ENCODE measurements at places on chromosomes 2 and 18.

DNA sequence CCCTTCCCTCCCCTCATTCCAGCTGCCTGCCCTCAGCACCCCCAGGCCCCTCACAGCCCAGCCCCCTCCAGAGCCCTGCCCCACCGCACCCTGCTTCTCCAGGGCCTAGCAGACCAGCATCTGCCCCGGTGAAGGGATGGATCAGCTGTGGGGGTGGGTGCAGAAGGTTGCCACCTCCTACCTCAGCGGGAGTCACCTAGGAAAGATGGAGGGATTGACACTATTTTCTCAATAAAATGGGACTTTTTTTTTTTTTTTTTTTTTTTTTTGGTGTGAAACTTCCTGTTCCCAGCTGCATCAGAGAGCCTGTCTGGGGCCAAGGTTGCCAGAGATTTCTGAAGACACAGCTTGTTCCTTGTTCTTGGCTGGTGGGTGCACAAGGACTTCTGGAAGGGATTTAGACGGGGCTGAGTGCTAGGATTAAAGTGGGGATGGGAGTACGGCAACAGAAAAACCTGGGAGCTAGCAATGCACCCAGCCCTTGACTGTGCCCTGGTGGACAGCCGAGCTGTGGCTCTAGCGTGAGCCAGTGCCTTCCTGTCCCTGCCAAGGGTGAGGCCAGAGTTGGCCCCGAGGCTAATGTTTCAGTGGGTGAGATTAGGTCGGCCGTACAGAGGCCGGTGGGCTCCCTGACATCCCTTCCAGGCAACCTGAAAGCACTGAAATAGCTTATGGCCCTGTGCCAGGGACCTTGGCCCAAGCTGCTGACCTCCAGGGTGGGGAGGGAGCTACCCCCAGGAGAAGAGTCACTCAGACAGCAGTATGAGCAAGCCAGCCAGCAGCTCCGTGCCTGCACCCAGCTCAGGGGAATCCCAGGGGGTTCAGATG lies 4.6 kb downstream of the B3GNT7 start:
- no peak for DNase-seq

- DNase-seq, result peak; percentile 92
Measured at GRCh38 chr2:240433973-240434727, 1.3 kb upstream of the GPC1 start.

DNA sequence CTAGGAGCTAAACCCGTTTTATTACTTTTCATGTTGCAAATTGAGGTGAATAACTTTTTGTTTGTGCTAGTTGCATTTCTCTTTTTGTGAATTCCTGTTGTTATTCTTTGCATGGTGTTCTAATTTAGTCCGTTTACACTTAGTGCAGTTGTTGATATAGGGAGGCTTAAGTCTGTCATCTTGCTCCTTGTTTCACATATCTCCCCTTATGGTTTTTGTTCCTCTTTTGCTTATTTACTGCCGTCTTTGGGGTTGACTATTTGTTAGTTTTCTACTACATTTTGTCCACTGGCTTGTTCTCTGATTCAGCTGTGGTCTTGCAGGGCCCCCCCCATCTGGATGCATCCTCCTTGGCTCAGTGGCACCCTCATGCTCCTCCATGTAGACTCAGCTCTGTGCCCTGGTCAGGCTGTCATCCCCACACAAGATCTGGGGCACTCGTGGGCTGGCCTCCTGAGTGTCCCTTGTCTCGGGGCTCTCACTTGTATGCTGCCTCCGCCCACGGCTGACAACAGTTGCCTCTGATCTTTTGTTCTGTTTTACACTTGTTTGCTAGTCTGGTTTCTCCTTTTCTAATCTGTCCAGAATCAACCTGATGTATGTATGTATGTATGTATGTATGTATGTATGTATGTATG lies 42.9 kb upstream of the ASB1 start:
- no peak for DNase-seq

- DNase-seq, result no peak
Measured at GRCh38 chr2:176734868-176735267, 465.6 kb downstream of the MTX2 start.

DNA sequence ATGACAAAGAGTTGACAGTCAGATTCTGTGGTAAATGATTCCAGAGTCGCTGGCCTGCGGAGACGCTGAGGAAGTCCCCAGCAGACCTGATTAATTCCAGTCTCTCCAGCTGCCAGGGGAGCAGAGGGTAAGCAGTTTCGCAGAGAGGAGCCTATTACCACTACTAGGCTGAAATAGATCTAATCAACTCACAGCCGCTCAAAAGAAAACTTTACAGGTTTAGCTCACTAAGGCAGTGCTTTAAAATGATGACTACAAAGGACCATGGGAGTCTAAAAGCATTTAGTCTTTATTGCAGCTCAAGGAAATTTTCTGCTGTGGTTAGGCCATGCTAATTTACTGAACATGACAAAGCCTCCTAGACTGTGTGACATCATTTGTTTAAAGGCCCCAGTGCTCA lies 445.6 kb upstream of the POU3F3 start:
- no peak for DNase-seq

- DNase-seq, result no peak
Measured at GRCh38 chr2:215685238-215685990, 249.5 kb upstream of the FN1 start.

- DNase-seq, result peak; percentile 78
Measured at GRCh38 chr2:226800941-226801784, 1.5 kb upstream of the IRS1 start.

- peak; percentile 34 for DNase-seq
Measured at GRCh38 chr2:24874035-24874434, 46.0 kb downstream of the ADCY3 start.

DNA sequence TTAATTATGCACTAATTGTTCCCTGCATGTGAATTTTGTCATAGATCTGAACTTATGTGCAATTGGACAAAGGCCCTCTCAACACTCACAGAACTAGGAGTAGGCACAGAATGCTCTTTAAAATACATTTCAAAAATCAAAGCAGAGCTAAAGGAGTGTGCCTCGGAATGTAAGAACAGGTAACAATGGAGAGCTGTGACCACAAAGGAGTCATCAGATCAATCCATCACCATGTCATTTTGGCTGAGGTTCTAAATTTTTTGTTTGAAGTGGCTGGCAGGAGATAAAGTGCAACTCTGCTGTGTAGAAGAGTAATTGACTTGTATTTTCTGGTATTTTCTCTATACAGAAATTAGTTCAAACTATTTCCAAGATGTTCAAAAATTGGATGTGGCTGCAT lies 155.4 kb downstream of the NRP2 start:
- DNase-seq, result no peak

DNA sequence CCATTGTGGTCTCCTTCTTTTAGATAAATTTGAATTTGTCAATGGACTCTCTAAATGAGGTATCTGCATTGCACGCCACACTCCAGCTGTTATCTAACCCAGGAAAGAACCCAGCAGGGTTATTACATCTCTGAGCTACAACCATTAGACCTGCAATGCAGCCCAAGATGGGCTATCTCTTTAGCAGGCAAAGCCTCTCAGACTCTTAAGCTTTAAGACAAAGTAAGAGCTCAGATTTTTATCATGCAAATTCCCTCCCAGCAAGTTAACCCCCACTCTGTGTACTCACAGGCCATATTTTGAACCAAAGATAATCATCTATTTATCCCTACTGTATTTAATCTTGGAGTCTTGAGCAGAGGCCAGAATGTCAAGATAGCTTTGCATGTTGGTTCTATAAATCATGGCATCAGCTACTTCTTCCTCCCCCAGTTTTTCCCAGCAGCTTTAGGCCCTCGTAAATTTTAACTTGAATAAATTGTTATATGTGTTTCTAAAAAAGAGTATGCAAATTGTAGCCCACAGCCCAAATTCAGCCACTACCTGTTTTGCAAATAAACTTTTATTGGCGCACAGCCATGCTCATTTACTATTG lies 273.7 kb upstream of the PKDCC start:
- peak; percentile 12 for DNase-seq

DNA sequence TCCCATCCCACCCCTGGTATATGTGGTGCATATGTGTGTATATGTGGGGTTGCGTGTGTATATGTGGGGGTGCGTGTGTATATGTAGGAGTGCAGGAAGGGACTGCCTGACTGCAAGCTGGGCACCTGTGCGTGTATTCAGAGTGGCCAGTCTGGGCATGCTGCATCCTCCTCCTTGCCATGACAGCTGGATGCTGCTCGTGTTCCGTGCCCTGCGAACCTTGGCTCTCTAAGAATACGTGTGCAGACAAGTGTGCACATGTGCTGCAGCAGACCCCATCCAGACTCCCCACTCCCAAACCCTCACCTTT lies 222.1 kb downstream of the CELF4 start:
- DNase-seq, result no peak

DNA sequence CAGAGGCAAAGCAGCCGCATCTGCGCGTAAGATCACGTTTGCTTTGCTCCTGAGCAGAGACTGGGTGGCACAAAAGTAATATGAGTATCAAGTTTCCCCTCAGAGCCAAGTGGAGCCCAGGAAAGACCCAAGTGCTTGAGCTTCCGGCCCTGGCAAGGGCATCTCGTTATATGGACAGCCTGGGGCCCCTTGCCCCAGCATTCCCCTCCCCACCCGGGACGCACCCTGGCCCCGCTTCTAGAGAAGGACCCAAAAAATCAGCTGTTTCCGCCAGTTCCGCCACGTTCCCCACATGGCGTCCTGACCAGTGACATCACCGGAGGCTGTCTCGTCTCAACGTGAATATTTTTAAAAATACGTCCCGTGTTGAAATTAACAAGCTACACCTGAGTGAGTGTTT lies 135.1 kb downstream of the NFATC1 start:
- no peak for DNase-seq

DNA sequence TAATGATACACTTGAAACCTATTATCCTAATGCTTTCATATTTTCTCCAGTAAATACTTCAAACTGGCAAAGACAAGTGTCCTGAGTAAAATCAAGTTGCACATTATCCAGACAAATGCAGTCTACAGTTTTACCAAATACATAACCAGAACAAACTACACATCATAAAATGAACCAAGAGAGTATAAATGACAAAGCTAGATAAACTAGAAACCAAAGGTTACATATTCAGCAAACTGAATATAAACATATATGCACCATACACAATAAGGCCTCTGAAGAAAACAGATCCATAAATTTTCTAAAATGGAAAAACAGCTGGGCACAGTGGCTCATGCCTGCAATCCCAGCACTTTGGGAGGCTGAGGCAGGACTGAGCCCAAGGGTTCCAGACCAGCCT lies 47.0 kb downstream of the HYCC2 start:
- DNase-seq, result no peak

- DNase-seq, result no peak
Measured at GRCh38 chr2:109457366-109457765, 156.4 kb downstream of the SEPTIN10 start.

DNA sequence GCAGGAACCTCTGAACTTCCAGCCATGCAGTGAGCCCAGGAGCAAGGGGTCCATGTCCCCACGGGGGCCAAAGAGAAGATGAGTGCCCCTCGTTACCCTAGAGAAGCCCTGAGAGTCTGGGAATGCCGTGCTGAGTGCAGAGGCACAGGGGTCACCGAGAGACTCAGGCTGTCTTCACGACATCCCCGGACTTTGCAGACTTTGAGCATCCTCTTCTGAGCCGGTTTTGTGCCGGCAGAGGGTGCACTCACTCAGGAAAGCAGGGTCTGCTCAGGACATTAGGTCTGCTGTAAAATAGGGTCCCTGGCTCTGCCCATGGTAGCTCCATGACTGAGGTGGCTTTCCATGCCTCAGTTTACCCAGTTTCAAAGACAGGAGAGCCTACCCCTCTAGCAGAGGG lies 71.0 kb downstream of the GALNT14 start:
- no peak for DNase-seq

GRCh38 chr2:126936219-126936723 lies 37.6 kb downstream of the TEX51 start:
- DNase-seq, result no peak

DNA sequence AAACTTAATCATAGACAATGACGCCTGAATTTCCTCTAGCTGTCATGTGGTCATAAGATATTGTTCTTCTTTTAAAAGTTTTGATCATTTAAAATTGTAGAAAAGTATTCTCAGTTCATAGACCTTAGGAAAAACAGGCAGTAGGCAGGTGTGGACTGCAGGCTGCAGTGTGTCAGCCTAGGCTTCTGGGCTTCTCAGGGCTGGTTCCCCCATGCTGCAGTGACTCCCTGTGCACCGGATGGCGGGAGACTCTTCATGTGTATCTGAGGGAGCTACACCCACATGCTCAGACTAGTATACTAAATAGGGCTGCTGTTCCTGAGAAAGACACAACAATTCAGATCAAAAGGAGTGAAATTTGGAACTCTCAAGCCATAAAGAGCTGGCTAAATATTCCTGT lies 72.4 kb downstream of the PXDN start:
- DNase-seq, result no peak

- no peak for DNase-seq
Measured at GRCh38 chr2:147490401-147491261, 354.2 kb upstream of the ACVR2A start.

DNA sequence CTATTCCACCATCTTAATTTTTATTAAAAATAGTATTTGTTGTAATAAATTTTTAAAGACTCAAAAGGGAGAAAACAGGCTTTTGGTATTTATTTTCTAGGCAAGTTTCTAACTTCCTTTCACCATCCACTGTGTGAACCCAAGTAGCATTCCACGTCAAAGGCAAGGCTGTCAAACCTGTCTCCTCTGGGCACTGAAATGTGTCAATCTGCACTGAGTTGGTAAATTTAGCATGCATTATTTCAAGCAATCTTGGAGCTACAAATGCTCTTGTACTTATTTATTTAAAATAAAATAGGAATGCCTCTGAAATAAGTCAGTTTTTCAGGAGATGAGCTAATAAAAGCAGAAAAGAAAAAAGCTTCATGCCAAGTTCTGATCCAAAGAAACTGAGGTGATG lies 130.9 kb upstream of the CNTNAP5 start:
- DNase-seq, result no peak

DNA sequence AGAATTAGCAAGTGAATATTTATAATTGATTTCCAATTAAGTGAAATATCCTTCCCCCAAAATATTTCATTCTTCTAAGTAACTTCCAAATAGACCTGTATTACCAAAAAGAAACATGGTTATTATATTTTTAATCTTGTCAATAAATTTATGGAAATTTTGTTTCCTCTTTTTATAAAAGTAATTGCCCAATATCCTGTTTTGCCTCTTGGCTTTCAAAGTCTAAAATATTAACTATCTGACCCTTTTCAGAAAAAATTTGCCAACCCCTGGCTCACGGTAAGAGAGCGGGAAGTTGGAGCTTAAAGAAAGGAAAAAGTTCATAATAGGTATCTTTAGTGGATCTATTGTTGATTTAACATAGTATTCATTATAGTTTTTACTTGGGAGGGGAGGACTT lies 20.4 kb upstream of the SANBR start:
- no peak for DNase-seq

GRCh38 chr2:44751754-44752479 lies 189.6 kb upstream of the SIX3 start:
- DNase-seq, result no peak

DNA sequence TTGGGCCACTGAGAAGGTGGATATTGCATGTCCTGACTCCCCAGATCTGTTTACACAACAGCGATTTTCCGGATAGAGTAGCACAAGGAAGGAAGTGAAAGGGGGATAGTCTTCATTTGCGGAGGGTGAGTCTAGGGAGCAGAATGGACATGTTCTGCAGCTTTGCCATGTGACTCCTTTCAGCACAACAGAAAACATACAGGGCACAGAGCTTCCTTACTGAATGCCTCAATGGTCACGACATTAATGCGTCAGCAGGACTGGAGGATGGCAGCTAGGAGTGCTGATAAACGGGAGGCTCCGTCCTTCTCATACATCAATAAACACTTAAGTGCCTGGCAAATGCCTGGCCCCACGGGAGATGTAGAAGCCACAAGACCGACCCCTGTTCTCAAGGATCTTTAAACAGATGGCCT lies 163.0 kb downstream of the FAM210A start:
- DNase-seq, result no peak

Data from amniotic epithelial cell (primary cell).